Esophagus mucosa (tissue), 1 donor: ENCODE measurements at places on chromosomes 3 and 15.

DNA sequence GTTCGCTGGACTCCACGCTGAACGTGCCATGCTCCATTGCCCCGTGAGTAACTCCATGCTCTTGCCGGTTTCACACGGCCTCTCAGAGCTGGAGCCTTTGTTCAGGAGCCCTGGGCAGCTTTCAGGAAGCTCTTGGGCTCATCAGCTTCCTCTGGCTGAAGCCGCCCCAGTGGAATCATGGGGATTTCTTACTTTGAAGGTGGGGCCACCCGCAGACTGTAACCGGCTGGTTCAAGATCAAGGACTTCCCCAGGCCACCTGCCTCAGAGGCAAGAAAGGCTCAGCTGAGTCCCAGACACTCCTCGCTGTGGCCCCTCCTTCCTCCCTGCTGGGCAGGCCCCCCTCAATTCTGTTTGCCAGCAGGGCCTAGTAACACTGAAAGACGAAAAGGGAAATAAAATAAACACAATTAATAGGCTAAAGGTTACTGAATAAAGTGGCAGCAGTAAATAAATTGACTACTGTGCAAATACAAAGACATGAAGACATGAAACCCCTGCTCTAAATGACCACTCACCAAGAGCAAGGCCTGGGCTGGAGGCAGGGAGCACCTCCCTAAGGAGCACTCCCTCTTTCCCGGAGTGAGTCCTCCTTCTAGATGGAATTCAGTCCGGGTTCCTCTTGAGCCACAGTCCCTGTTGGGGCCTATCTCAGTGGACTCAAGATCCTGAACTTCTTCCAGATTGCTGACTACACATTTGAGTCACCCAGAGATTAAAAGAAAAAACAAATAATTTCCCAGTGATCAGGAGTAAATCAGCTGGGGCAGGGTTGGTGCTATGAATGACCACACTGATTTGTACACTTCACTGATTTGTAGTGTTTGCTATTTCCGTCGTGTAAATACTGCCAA, 51.0 kb downstream of the ZDHHC19 start:
- ATAC-seq = peak; percentile 70

GRCh38 chr3:34212656-34213055, 414.2 kb downstream of the PDCD6IP start:
- ATAC-seq = peak; percentile 93

- peak; percentile 77 for ATAC-seq
Measured at GRCh38 chr15:90402223-90402622, 14.2 kb downstream of the IQGAP1 start.

- no peak for ATAC-seq
Measured at GRCh38 chr3:131796111-131796510, 238.7 kb downstream of the CPNE4 start.

DNA sequence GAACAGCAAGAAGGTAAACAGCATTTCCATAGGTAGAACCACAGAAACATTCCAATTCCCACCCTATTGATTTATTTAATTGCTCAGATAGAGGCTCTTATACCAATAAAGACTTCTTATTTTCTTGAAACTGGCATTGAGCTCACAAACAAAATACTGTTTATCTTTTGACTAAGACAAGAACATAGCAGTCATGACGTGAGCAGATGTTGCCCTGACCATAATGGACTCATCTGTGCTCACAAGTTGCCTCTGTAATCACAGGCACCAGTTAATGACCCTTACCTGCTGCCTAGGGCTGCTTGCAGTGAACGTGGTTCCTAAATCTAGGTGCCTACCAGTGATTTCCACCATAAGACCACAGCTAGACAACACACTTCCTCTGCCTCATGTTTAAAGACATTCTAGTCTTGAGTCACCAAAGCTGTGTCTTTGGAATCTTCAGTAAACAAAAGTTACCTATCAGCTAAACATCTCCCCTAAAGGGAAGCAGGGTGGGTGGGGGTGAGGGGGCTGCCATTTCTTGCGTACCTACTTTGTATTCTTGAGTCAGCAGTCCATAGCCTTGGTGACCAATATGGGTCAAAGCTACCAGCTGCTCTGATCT, 2.1 kb downstream of the FYCO1 start:
- ATAC-seq = no peak

DNA sequence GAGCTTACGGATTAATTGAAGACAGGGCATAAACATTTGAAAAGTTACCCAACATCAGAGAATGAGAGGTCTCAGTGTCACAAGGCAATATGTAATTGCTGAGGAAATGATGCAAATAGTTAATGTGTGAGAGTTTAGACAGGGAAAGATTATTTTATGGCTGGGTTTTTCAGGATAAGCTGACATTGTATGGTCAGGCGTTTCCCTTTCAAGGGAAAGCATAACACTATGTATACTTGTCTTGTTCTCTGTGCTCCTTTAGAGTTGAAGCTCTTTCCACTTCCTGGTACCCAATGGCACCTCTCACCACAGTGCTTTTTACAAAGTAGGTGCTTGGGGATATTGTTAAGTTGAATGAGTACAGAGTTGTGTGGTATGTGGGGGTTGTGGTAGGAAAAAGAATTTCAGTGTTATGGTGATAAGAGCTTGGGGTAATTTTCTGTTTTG, 19.9 kb downstream of the IQGAP1 start:
- no peak for ATAC-seq

DNA sequence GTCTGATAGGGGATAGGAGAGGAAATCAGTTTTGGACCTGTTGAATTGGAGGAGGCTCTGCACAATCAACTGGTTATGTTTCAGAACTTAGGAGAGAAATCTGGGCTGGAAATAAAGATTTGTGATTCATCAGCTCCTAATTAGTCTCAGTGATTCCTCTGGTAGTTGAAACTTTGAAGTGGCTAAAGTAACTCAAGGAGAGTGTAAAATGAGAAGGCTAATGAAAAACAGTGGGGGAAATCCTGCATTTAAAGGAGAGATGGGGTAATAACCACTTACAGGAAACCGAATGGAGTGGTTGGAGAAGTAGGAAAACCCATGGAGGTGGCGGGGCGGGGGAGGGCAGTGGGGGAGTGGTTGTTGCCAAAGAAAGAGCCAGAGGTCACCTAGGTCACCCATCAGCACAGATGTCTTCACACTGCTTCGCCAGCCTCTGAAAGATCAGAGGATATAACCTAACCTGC, 32.6 kb downstream of the MAP2K5 start:
- ATAC-seq = no peak

DNA sequence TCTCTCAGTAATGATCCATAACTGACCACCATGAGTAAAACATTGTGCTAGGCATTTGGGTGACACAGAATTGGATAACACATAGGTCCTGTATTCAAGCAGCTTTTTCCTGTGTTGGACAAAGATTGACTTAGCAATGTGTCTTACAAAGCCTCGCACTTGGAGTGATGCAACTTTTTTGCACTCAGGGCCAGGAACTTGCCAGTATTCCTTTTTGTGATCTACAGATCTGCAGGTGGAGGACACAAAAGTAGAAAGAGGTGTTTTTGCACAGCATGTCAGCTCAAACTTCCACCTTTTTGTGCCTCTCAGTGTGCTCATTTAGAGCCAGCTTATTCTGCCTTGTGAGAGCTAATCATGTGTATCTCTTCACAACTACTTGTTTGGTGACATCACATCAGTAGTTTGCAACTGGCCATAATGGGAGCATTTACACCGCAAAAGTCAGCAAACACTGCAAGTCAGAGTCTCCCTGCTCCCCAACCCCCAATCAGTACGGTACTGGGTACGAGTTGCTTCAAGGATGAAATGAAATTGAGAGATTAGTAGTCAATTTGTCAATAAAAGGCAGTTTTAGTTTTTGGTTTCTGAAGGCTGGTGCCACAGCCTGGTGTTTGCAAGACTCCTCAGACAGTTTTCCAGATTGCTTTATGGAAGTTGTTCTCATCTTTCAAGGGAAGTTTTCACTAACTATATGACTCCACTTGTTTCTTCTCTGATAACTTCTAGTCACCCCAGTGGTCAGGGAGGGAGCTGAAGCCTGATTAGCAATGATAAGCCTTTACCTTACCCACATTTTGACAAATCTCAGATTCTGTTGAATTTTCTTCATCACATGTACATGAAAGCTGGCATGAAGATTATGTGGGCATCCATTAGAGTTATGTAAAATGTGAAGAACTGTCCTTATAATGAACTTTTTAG, 149.1 kb downstream of the PDCD6IP start:
- ATAC-seq = no peak

DNA sequence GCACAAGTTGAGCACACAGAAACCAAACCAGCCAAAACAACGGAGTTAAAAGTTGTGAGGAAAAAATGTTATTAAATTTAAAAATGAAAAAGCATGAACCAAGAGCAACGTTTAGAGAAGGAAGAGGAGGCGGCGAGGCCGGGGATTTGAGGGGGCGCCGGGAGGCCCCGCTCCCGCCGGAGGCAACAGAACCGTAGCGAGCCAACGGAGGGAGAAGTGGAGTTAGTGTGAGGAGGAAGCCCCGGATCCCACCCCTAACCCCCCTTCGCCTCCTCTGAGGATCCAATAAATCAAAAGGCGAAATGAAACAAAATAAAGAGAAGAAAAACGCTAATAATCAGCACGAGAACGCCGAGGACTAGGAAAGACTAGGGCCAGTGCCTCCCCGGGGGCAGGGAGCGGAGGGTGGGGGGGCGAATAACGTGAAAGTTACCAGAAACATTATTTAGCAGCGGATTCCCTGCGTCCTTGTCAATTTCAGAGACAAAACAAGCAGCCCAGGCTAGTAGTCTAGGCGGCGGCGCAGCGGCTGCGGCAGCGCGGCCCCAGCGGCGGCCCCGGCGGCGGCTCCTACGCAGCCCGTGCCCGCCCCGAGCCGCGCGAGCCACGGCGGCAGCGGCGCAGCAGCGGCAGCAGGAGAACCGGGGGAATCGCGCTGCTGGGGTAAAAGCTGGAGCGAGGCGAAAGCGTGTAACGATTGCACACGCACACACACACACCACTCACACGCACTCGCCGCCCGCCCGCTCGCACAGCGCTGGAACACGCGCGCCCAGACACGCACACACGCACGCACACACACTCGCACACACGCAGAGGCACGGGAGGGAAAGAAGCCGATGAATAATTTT, 1.7 kb downstream of the MEIS2 start:
- ATAC-seq = peak; percentile 41

DNA sequence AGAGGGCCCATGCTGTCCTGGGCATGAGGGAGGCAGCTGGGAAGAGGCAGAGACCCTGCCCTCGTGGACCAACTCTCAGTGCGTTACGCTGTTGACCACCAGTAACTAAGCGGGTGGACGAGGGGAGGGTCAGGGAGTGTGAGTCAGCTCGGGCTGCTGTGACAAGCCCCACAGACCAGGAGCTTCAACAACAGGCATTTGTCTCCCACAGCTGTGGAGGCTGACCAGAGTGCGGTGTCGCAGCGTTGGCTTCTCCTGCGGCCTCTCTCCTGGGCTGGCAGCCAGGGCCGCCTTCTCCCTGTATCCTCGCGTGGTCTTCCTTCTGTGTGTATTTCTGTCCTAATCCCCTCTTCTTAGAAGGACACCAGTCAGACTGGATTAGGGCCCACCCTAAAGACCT, 13.0 kb downstream of the EFCC1 start:
- no peak for ATAC-seq

DNA sequence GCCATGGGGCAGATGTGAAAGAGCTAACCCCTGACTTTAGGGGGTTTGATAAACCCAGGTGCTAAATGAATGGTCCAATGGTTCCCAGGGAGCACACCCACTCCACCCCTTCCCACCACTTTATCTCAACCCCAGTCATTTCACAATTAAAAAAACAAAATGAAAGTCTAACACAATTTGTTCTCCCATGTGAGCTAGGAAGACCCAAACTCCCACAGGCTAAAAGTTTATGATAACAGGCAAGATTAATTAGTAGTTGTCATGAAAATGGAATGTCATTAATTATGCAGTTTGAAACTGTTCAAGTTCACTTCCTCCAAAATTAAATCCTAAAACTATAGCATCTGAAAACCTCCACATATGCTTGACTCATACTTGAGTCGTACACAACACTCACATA, 63.3 kb upstream of the TPM1 start:
- ATAC-seq = no peak

DNA sequence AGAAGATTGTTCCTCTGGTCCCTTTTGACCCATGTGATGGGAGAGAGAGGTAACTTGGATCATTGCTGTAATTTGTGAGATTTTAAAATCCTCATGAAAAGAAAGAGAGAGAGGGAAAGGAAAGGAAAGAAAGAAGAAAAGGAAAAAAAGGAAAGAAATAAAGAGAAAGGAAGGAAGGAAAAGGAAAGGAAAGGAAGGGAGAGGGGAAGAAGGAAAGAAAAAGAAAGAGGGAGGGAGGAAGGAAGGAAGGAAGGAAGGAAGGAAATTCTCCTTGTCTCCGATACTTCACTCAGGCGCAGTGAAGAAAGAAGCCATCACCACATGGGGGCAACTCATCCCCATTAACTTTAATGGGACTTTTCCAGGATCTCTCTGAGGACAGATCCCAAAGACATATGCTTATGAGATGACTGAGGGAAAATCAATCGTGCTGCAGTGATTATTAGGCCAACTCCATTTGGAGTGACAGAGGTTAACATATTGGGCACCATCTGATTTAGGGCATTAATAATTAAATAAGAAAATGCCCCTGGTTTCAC, 123.0 kb downstream of the MEGF11 start:
- no peak for ATAC-seq

DNA sequence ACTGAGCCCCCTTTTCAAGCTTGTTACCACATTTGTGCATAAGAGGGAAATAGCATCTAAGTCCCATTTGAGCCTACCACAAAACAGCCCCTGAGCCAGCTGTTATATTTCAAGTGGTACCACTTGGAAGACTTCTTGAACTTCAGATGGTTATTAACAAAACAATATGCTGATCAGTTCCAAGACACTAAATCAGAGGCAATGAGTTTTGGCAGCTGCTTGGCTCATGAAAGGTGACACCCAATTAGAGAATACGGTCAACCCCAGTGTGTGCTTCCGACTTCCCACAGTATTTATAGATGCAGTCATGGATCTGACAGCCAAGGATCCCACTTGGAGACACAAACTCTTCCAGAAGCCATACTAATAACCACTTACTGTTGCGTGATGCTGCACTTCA, 469.6 kb upstream of the PPP2R3A start:
- no peak for ATAC-seq

GRCh38 chr3:71511446-71511845, 72.1 kb downstream of the FOXP1 start:
- ATAC-seq = no peak

DNA sequence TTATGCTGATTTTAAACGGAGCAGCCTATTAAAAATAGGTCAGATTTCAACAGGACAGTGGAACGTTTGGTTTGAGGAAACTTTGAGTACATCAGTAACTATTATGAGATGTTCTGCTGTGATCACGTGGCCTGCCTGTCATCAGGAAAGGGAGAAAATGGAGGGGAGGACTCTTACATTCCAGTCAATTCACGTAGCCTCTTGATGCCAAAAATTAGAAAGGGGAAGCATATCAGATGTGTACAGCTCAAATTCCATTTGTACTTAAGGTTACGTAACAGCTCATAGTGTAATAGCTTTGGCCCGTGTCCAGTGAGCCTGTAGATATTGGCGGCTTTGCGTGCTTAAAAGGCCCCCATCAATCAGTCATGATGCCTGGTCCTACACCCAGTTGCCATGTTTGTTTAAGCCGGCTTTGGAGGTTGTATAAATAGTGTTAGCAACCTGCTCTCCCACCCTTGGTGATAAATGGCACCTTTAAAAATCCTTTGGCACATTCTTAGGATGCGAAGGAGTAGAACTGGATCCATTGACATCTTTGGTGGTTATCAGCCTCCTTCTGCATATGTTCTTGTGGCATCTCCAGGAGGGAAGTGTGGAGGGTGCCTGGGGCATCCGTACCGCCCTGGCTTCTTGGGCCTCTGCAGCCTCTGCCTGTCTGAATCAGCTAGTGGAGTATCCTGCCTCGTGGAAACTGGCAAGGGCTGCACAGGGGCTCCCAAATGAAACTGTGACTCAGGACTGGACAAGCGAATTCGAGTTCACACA, 163.9 kb downstream of the THSD4 start:
- ATAC-seq = peak; percentile 87

- ATAC-seq = no peak
Measured at GRCh38 chr3:29649815-29650547, 369.1 kb downstream of the RBMS3 start.

GRCh38 chr3:187093320-187093719, 46.0 kb downstream of the RPL39L start:
- no peak for ATAC-seq
